ENCODE measurements at places on chromosomes 7 and 10.

DNA sequence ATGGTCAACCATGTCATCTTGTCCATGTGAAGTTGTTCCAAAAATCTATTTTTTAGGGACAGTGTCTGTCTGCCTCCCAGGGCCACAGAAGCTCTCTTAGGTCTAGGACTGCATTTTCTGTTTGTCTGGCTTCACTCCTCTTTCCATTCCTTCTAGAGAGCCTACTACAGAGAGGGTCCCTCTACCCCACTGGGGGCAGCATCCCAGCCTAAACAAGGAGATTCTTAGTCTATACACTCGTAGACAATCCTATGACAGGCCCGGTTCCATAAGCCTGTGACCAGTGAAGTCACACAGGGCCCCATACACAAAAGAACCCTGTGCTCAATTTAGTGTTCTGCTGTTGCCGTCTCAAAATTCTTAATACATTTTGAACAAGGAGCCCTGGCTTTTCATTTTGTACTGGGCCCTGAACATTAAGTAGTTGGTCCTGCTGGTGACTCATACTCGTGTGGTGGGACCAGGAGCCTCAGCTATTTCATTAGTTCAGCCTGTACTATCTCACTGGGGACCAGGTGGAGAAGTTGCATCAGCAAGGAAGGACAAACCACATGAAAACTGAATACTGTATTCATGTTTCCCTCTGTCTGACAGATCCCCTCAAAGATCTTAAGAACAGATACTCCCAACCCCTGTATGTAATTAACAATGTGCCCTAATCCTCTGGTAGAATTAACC lies 23.5 kb upstream of the FAM180A start:
- no peak for DNase-seq

- DNase-seq = no peak
These were observed 650 bp upstream of the TM9SF3 start for GRCh38 chr10:96587264-96588059.

GRCh38 chr10:96283756-96284155 lies 12.4 kb upstream of the BLNK start:
- no peak for DNase-seq

DNA sequence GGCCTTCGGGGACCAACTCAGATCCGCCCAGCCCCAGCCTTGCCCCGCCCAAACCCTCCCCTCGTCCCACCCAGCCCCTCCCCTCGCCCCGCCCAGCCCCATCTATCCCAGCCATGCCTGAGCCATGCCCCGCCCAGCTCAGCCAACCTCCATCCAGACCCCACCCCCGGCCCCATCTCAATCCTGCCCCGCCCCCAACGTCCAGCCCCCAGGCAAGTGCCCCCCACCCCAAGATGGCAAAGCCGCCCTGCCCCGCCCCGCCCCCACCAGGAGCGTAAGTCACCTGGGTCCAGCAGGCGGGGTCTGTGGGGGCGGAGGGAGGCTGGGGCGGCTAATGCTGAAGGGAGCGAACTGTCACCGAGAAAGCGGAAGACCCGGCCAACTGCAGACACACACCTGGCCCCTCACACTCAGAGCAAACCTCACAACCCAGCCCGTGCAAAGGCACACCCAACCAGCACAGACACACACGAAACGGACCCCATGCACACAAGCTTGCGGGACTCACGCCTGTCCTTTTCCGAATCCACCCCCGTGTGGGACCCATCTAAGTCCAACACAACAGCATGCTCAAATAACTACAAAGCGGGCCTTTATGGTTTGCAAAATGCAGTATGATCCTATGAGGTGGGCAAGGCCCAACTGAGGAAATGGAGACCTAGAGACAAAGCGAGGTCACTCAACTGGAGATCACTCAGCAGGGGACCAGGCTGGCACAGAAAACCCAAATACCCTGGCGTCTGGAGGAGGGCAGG lies 11.5 kb upstream of the OGA start:
- DNase-seq = no peak

DNA sequence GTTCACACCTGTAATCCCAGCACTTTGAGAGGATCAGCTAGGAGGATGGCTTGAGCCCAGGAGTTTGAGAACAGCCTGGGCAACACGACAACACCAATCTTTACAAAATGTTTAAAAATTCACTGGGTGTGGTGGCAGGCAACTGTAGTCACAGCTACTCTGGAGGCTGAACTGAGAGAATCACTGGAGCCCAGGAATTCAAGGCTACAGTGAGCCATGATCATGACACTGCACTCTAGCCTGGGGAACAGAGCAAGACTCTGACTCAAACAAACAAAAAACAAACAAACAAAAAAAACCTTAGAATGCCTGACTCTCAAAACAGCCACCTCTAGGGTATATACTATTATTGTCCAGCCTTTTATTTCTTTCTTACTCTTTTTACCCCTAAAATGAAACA lies 56.5 kb upstream of the PAPSS2 start:
- no peak for DNase-seq

DNA sequence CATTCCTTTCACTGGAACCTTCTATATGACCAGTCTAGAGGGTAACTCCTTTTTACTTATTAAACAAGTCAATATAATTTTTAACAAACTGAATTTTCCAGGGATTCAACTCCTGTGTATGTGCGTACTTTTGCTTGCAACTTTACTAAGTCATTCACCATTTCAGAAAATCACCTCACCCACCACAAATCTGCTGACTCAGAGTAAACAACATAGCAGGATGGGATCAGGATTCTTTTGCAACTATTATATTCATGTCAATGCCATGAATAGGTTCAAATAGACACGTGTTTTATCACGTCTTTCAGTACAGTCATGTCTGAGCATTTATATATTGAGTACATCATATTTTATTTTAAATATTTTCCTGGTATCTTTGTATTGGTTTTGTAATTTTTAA lies 14.5 kb downstream of the CTTNBP2 start:
- DNase-seq = no peak

DNA sequence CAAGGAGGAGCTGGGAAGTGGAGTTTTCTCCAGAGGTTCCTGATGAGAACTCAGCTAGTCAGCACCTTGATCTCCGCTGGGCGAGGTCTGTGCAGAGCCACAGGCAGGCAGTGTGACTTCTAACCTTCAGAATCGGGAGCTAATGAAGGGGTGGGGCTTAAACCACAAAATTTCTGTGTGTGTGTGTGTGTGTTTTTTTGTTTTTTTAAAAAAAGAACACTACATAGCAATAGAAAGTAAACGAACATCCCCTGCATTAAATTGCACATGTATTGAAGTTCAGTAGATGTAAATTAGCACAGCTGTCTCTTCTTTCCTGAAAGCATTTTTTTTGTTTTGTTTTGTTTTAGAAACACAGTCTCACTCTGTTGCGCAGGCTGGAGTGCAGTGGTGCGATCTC lies 46.2 kb downstream of the RBM17 start:
- no peak for DNase-seq

DNA sequence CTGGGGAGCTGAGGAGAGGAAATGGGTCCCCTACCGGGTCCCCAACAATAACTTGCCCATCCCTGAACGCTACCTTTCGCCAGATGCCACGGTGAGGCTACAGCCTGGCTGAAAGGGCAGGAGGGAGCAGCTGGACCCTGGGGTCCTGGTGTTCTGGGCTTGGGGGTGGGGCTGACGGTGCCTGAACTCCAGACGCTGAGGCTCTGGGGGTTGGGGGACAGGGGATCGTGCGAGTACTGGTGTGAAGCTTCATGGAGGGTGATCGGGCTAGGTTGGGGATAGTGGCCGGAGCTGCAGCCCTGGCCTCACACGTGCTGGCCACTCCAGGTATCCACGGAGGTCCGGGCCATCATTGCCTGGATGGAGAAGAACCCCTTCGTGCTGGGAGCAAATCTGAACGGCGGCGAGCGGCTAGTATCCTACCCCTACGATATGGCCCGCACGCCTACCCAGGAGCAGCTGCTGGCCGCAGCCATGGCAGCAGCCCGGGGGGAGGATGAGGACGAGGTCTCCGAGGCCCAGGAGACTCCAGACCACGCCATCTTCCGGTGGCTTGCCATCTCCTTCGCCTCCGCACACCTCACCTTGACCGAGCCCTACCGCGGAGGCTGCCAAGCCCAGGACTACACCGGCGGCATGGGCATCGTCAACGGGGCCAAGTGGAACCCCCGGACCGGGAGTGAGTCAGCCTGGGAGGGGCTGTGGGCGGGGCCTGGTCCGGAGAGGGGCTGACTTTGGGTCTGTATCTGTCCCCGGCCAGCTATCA lies 8.3 kb downstream of the AEBP1 start:
- DNase-seq = no peak

- DNase-seq = no peak
These were observed 6.6 kb upstream of the TPK1 start for GRCh38 chr7:144842377-144842851.

- no peak for DNase-seq
These were observed 356.4 kb upstream of the FOXK1 start for GRCh38 chr7:4325732-4326131.

GRCh38 chr10:79560160-79560709 lies at the start of gene SFTPA2:
TSS of gene SFTPA2 (minus strand) at chr10:79560407. CDS start at chr10:79559483, 924 bp downstream.
- no peak for DNase-seq

- DNase-seq = peak; percentile 49
These were observed 225.4 kb downstream of the PAXIP1 start for GRCh38 chr7:154777489-154777888.

DNA sequence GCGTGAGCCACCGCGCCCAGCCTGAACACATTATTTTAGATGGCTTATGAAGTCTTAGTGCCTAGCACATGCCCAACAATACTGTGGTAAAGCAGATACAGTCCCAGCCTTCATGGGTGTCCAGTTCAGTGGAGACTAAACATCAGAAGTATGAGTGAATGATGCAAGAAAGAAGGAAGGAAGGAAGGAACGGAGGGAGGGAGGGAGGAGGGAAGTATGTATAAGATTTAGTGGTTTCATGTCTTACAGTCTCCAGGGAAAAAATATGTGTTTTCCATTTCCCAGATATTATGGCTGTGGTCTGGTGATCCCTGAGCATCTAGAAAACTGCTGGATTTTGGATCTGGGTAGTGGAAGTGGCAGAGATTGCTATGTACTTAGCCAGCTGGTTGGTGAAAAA lies 2.9 kb downstream of the AS3MT start:
- no peak for DNase-seq

DNA sequence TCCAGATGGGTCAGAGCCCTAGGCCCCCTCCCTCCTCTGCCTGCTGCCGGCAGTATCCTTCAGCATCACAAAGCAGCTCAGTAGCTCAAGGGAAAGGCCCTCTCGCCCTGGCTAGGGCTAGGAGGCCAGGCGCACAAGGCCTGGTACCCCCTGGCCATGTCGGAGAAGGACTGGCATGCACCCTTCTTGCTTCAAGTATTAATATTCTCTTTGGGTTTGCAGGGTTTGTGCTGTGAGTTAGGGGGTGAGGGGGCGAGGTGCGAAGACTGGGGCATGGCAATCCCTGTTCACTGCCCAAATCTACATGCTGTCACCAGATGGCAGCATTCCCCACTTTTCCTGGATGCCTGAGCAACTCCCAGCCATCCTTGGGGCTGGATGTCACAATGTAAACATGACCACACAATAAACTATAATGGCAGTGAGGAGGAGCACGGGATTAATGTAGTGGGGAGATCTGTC lies 105.2 kb downstream of the NEURL1 start:
- peak; percentile 59 for DNase-seq

GRCh38 chr7:128027485-128027980 lies 3.7 kb downstream of the LRRC4 start:
- no peak for DNase-seq

DNA sequence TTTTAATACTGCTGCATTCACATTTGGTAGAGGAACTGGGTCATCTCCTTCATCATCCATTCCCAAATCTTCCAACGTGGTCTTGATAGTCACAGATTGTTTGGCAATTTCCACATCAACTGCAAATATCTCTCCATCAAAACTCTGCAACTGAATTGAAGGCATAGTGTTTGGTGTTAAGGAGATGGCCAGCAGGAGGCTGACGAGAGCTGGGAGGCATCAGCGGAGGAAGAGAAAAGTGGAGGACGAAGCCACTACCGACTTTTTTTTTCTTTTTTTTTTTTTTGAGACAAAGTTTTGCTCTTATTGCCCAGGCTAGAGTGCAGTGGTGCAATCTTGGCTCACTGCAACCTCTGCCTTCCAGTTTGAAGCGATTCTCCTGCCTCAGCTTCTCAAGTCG lies 205.0 kb upstream of the KCTD7 start:
- DNase-seq = no peak

DNA sequence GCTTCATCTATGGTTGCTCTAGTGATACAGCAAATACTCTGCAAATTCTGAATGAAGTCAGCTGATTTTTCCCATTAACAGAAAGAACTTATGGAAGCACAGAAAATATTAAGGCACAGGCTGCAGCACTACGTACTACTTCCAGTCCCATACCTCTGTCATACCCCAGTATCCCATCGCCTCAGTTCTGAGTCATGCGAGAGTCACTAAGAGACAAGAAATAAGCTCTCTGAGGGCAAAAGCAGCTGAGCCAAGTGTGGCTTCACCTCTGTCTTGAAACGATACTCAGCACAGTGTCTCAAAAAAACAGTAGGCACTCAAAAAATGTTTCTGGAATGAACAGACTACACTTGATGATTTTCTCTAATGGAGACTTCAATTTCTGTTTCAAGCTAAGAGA lies 48.2 kb downstream of the EZH2 start:
- DNase-seq = no peak

- DNase-seq = no peak
These were observed 3.4 kb upstream of the HYCC1 start for GRCh38 chr7:23017309-23017708.

GRCh38 chr7:134155206-134155605 lies 28.1 kb downstream of the LRGUK start:
- no peak for DNase-seq

DNA sequence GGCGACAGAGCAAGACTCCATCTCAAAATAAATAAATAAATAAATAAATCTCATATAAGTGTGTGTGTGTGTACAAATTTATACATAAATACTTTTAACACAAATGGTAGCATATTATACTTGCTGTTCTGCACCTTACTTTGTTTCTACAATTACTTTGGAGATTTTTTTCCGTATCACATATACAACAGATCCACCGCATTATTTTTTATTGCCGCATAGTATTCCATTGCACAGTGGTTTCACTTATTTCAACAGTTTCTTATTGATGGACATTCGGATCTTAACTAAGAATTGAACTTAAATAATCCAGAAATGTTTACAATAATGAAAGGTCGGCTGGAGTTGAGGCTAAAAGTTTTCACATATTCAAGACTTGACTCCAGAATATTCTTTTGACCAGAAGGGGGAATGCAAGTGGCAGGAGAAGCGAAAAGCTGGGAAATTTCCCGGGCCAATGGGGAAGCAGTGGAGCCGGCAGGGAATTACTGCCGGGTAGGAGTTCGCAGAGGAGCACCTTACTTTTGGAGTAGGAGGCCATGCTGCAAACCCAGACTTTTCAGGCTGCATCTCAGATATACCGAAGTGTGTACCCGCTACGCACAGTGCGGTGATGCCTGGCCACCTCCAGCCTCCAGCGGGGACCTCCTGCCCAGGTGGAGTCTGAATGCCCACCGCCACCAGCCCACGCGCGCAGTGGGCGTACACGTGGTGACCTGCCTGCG lies 415 bp upstream of the CNNM1 start:
- DNase-seq = peak; percentile 82

DNA sequence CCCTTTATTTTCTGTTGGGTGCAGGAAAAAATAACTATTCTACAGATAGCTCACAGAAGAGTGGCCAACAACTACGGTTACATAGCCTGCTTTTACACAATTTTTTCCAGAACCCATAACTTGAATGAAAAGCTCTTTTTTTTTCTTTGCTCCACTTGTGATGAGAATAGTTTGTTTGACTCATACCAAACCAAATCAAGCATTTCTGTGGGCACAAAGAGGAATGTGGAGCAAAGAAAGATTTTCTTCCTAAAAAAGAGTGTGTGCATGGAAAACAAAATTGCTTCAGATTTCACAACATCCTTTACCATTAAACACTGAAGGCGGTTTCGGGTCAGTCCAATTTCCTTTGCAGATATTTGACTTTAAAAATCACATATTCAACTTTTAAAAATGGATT lies 54.8 kb upstream of the RAB11FIP2 start:
- DNase-seq = no peak

GRCh38 chr7:7122033-7122478 lies 60.3 kb upstream of the C1GALT1 start:
- DNase-seq = no peak
